ENCODE measurements at places on chromosomes 2 and 18.

DNA sequence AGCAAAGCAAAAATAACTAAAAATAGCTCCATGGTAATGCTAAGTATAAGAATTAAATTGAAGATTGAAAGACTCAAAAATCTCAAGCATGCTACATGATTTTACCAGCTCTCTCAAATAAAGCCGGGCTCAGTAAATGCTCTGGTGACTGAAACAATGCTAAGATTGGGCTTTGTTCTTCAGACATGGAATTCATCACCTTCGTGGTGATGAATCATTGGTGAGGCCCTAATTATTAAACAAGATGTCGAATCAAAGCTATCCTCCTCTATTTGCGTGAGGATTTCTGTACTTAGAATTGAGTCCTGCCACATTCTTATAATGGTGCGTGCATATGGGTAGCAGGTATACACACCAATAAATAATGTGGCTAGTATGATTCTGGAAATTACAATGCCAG, 58.8 kb upstream of the LRRTM1 start:
- DNase-seq = no peak

- DNase-seq = no peak
Observed at GRCh38 chr2:60837123-60837522, 44.3 kb upstream of the REL start.

- DNase-seq = no peak
Observed at GRCh38 chr2:28321426-28321825, 71.2 kb upstream of the FOSL2 start.

- DNase-seq = no peak
Observed at GRCh38 chr2:225437319-225437718, 37.8 kb downstream of the NYAP2 start.

GRCh38 chr18:6022845-6023244, 127.5 kb upstream of the TMEM200C start:
- DNase-seq = no peak

GRCh38 chr2:129716781-129717559, 262.5 kb upstream of the RAB6C start:
- no peak for DNase-seq

DNA sequence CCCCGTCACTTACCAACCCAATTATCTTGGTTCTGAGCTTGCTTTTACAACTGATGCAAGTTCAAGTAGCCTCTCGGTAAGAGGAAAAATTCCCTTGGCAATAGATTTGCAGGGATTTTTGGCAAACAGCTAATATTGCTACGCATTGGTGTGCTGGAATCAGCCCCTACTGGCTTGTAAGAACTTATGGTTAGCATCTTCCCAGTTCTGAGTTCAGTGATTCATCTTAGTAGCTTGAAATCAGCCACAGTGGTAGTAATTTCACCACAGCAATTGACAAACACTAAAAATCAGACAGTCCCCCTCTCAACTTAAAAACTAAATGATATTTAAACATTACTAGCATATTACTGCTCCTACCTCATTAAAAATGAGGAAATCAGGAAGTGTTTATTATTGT, 5.9 kb upstream of the RAX start:
- no peak for DNase-seq

DNA sequence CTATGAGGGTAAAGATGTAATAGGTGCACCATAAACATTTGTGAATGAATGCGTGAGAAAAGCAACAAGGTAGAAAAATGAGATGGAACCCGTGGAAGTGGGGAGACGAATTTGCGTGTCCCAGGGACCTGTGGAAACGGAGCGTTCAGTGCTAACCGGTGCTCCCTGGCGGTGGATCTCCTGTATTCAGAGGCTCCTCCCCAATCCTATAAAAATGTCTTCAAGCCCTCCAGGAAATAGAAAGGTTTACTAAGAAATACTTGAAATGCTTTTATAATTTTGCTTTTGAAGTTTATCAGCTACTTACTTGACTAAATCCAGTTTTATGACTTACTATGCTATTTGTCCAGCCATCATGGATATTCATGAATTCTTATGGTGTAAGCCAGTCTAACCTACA, 62.8 kb upstream of the RBM44 start:
- DNase-seq = no peak

DNA sequence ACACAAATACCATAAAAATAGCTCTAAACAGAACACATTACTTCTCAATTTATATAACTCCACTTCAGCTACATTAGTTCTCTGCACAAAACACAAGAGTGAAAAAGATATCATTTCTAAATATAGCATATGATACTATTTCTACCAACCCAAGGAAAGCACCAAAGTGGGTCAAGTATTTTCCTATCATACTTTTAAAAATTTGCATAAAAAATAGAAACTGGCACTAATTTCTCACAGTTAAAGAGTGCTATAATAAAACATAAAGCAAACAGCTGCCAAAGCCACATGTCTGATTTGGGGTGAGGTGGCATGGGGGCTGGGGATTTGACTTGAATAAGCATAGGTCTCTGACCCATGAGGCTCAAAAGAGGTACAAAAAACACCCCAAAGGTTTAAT, 61.5 kb downstream of the BARD1 start:
- DNase-seq = no peak

DNA sequence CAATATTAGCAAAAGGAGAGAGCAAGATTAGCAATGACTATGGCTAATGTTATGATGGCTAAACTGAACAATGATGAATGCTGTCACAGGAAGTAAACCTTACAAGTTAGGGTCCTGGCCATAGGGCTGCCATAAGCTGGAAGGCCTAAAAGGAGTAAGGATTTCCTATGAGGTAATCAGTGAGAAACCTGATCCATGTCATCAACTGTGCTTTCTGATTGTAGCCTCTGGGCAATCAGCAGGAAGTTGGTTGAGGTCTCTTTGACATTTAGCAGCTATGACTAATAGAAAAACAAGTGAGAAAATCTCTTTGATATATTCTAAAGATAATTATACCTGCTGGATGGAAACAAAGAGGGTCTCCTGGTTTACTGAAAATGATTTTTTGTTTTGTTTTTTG, 193.0 kb downstream of the RAB3GAP1 start:
- DNase-seq = no peak

GRCh38 chr2:71313016-71313766, 18.4 kb upstream of the ZNF638 start:
- DNase-seq = no peak

- no peak for DNase-seq
Observed at GRCh38 chr2:116511426-116511825, 1303.1 kb upstream of the DDX18 start.

GRCh38 chr2:149145314-149146295, 107.1 kb downstream of the LYPD6B start:
- DNase-seq = no peak

GRCh38 chr18:61080954-61081528, 252.2 kb upstream of the CDH20 start:
- no peak for DNase-seq

- DNase-seq = no peak
Observed at GRCh38 chr2:149666809-149667320, 79.3 kb upstream of the MMADHC start.

- no peak for DNase-seq
Observed at GRCh38 chr2:75090770-75091515, 108.4 kb downstream of the TACR1 start.

DNA sequence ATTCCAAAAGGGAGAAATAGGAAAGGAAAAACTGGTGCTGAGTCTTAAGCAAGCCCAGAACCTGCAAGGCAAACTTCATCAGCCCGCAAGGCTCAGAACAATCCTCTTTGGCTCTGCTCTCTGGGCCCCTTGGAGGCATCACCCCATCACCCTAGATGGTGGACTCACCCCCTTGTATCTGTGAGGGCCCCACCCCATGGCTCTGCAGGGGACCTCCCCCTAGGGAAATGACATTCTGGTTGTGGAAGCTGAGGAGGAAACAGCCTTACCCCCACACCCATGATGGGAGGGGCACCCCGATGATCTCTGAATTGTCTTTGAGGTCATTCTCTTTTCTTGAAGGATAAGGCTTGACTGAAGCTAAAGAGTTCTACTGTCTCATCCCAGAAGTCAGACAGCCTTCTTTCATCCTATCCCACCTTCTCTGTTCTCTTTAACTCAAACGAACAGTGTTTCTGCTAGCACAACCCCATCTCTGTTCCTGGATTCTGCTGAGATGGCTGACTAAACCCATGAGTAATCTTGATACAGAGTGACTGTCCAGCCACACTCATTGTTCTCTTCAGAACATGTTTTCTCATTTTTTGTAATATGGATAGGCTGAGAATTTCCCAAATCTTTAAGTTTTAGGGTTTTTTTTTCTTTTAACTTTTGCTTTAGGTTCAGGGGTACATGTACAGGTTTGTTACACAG, 492.1 kb upstream of the MYT1L start:
- no peak for DNase-seq

- DNase-seq = no peak
Observed at GRCh38 chr2:224894356-224894755, 147.9 kb downstream of the DOCK10 start.

DNA sequence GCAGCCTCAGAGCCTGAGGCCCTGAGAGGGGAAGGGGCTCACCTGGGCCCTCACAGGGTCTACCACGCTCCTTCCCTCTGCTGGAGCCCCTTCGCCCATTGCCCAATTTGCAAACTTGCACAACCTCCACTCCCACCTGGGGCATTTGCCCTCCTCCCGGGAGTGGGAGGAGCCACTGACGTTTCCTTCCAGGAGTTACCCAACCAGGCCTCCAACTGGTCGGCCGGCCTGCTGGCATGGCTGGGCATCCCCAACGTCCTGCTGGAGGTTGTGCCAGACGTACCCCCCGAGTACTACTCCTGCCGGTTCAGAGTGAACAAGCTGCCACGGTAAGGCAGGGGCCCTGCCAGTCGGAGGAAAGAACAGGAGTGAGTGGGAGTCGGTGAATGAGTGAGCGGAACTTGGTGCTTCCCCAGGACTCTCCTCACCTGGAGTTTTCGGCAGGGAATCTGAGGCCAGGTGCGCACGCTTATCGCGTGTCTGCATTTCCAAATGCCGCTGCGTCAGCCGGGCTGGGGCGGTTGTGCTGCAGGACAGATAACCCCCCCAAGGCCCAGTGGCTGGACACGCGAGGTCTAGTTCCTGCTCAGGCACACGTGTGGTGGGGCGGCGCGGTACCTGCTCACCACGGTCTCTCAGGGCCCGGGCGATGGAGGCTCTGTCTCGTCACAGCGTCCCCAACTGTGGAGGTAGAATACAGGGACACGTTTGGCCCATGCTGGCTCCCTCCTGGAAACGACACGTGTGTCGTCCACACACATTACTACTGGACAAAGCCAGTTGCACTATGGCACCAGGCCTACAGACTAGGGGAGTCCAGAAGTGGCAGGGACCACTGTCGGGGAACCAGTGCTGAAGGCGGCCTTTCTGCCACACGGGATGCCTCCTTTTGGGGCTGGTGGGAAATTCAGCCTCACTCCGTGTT, 11.7 kb downstream of the ANO7 start:
- no peak for DNase-seq

- DNase-seq = no peak
Observed at GRCh38 chr2:221501210-221501882, 70.8 kb downstream of the EPHA4 start.

GRCh38 chr2:88027697-88028389, 11.5 kb upstream of the RNU2-63P start:
- no peak for DNase-seq

DNA sequence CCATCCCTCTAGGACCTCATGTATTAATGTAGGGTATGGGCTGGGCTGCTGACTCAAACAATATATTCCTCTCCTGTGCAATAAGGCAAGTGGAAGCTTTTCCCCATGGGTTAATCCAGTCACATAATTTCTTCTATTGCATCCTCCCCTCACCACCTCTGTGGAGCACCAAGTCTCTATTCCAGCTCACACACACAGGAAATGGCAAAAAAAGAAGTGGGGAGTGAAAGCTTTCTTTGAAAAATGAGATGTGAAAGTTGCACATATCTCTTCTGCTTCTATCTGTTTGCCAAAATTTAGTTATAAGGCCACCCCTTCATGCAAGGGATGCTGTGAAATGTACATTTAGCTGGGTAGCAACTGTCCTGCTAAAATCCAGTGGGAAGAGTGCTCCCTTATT, 121.3 kb downstream of the CDC42EP3 start:
- DNase-seq = no peak

DNA sequence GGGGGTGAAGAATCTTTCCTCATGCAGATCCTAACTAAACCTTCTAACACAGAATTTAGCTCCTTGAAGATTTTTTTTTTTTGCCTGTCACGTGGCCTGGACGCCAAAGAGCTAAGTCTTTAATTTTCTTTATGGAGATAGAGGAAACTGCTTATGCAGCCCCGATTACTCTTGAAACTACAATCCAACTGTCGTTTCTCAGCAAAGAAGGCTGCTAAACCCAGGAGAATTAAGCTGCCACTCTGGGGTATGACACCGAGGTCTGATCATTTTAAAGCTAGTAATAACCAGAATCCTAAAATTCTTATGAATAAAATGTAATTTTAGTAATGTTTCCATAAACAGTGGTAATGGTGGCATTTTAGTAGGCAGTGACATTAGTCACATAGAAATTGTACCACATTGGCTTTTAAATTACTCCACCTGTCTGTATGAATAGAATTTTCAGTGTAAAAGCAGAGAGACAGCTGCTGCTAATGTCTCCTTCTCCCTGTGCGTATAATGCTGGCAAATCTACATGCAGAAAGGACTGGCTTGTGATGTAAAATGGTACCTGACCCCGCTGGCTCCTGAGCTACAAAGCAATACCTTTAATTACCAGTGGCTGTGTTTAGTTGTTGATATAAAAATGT, 86.5 kb downstream of the MEIS1 start:
- DNase-seq = no peak

DNA sequence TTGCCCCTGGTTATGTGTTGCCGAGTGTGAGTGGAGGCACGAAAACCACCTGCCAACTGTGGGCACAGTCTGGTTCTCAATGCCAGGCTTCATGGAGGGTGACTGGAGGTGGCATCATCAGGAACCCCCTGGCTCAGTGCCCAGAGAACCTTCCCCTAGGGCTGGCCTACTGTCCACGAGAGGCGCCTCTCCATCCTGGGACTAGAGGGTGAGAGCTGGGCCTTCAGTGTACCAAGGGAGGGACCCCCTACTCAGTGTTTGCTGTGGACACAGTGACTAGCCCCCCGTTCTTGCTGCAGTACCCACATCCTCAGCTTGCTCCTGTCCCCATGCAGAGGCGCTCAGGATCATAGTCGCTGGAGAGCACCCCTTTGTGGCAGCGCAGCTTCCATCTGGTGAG, 202.6 kb downstream of the HDAC4 start:
- peak; percentile 13 for DNase-seq

GRCh38 chr18:45081566-45082181, 401.0 kb downstream of the SETBP1 start:
- DNase-seq = no peak

- DNase-seq = no peak
Observed at GRCh38 chr2:39871291-39871761, 92.3 kb upstream of the THUMPD2 start.

DNA sequence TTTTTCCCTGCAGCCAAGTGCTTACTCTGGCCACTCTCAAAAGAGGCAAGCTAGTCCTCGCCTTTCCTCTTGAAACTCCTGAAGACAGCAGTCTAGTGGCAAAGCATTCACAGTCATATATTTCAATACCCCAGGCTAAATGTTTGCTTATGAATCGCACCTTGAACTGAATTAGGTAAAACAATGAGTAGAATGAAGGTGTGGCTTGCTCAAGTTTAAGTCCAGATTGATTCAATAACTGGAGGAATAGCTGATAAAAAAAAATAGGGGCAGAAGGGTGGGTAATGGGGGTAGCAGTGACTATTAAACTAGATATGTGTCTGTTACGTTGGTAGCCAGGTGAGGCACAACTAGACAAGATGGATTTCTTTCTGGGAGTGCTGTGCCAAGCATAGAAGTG, 88.2 kb upstream of the EPB41L3 start:
- no peak for DNase-seq
